ENCODE measurements at places on chromosomes 7 and 10. TPM values are rescaled to one million over a fixed set of nuclear protein-coding genes. Genes with fewer than 3 reads are reported as not detected.

DNA sequence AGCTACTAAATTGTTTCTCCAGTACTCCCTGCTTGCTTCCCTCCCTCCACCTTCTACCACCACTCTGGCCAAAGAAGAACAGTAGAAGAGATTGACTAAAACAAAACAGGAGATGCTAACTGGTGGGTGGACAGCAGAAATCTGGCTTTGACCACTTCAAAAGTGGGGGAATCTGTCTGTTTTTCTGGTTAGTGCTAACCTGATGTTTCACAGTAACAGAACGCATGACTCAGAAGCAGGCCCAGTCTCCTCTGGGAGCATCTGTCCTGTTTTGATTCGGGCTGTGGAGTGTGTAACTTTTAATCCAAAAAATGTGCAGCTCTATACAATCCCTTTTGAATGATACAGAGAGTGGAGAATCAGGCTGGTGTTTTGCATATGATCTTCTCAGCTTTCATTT lies 32.7 kb upstream of the ZNF438 start:
- no peaks in the 10 kb centered on the region for H3K36me3 ChIP-seq
- no peak overlapping the region for H3K4me3 ChIP-seq
- peaks cover 3% of the 10 kb centered on the region for H3K4me1 ChIP-seq
- no peak overlapping the region for H3K27ac ChIP-seq
- DNase-seq = no peak

Gene SLC26A5
- total RNA-seq = 0.15 TPM

GRCh38 chr7:121479466-121479865 lies 83.4 kb upstream of the FAM3C start:
- no peaks in the 10 kb centered on the region for H3K36me3 ChIP-seq
- no peak for DNase-seq
- H3K4me1 ChIP-seq = no peaks in the 10 kb centered on the region
- H3K27me3 ChIP-seq = no peaks in the 10 kb centered on the region
- no peak overlapping the region for H3K27ac ChIP-seq
- no peak overlapping the region for H3K4me3 ChIP-seq

- H3K36me3 ChIP-seq = no peaks in the 10 kb centered on the region
- no peaks in the 10 kb centered on the region for H3K4me1 ChIP-seq
- H3K27me3 ChIP-seq = peaks cover 14% of the 10 kb centered on the region
These were observed 152.4 kb downstream of the DGKI start for GRCh38 chr7:137694405-137694804.

GRCh38 chr7:95595746-95596197 lies 544 bp downstream of the PDK4 start:
- H3K4me1 ChIP-seq = peaks cover 15% of the 10 kb centered on the region
- no peak for DNase-seq
- H3K27me3 ChIP-seq = no peaks in the 10 kb centered on the region
- peak overlapping the region; percentile 21 for H3K27ac ChIP-seq
- peak overlapping the region; percentile 54 for H3K4me3 ChIP-seq

GRCh38 chr10:72658696-72659400 lies 33.0 kb upstream of the MICU1 start:
- H3K36me3 ChIP-seq = no peaks in the 10 kb centered on the region
- no peak overlapping the region for H3K4me3 ChIP-seq

Gene TBC1D12
- 7.1 TPM for total RNA-seq

DNA sequence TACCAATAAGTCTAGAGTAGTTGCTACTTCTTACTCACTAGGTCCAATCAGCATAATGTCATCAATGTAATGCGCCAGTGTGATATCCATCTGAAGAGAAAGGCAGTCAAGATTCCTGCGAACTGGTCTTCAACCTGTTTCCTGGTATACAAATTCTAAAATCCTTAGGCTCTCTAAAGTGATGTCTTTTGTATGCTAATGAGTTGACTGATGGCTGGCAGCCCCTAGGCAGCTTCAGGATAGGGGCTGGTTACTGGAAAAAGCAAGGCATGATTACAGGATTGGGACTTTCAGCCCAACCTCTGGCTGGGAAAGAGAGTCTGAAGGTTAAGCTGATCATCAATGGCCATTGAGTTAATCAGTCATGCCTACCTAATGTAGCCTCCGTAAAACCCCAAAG lies 250.2 kb upstream of the PTER start:
- no peak for DNase-seq
- H3K36me3 ChIP-seq = no peaks in the 10 kb centered on the region
- peaks cover 14% of the 10 kb centered on the region for H3K27me3 ChIP-seq
- H3K4me1 ChIP-seq = no peaks in the 10 kb centered on the region
